ENCODE measurements at places on chromosomes 7 and 10.

DNA sequence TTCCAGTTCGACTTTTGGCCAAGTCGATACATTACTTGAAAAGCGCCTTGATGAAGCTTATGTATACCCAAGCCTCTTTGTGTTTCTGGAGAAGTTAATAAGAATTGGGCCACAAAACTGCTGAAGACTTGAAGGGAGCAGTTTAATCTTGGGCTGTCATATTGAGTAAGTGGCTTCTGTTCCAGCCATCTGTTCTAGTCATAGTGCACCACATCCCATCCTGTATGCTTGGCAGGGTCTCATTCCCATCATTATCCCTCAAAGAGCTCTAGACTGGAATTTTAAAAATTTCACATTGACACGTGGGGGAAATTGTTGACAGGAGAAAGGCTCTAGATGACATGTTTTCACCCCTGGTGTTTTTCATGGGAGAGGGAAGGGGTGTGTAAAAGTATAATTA, 196.6 kb upstream of the PLPP4 start:
- no peak for DNase-seq

- no peak for DNase-seq
Measured at GRCh38 chr7:149568218-149568617, 70.6 kb upstream of the ZNF746 start.

DNA sequence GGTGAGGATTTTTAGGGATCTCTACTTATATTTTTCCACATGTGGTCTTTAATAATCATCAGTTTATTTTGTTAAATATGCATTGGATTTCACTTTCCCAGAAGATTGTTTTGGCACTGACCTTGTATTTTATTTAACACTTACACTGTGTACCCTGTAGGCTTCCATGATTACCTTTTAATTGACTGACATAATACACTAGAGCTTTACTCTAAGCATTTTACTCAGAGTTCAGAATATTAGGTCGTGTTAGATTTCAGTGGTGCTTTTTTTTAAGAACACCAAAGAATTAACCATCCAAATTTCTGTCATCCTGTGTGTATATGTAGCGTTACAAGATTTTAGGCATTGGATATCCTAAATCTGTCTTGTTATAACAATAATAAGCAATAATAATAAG, 23.1 kb downstream of the CASD1 start:
- no peak for DNase-seq

DNA sequence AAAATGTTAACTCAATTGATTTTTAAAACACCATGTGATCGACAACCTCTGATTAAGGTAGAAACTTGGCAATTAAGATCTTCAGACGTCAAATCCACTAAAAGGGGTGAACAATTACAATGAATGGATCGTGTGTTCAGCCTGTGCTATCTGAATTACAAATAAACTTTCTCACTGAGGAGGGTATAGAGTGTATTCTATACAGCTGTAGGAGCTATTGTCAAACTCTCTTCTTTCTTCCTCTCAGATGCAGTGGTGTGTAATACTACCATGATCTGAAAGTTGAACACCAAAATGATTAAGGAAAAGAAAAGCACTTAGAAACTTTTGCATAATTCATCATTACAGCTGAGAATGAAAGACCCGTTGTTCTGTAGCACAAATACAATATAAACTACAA, 32.2 kb upstream of the MACC1 start:
- DNase-seq = no peak

GRCh38 chr10:33674491-33674890, 340.0 kb upstream of the NRP1 start:
- DNase-seq = no peak

GRCh38 chr10:89651916-89652573, 7.0 kb upstream of the PANK1 start:
- DNase-seq = no peak

- no peak for DNase-seq
Measured at GRCh38 chr7:19305698-19306097, 160.5 kb upstream of the FERD3L start.

- no peak for DNase-seq
Measured at GRCh38 chr7:105853931-105854419, 22.4 kb downstream of the ATXN7L1 start.

DNA sequence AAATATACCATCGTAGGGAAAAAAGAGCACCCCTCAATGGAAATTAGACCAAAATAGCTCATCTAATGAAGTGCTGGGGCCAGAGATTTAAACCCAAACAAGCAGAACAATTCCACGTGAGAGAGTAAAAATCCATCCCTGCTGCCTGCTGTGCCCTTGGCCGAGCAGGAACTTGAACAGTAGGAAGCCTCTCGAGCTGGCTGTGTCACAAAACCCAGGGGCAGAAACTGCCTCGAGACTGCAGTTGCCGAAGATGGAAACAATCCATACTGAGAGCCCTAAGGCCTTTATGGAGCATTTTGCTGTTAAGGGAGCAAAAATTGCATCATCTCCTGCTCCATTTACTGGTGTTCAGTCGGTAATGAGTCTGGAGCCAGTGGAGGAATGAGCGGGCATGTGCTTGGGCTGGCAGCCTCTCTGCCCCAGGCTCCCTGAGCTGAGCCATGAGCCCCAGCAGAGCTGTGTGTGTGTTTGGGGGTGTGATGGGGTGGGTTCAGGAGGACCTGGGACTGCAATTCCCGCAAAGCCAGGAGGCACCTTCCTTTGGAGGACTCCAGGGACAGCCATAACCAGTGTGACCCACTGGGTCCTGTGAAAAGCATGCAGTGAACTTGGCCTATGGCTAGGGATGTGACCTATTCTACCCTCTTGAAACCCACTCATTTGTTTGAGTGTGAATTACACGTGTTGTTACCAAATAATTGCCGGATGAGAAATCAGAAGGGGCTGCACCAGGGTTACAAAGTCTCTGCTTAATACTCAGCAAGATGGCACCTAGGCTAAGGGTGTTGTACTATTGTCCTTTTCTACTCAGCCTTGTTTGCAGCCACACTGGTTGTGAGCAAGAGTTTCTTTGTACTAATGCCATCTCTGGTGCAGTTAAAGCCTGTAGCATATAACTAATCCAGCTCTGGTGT, 58.3 kb downstream of the CDHR3 start:
- no peak for DNase-seq

DNA sequence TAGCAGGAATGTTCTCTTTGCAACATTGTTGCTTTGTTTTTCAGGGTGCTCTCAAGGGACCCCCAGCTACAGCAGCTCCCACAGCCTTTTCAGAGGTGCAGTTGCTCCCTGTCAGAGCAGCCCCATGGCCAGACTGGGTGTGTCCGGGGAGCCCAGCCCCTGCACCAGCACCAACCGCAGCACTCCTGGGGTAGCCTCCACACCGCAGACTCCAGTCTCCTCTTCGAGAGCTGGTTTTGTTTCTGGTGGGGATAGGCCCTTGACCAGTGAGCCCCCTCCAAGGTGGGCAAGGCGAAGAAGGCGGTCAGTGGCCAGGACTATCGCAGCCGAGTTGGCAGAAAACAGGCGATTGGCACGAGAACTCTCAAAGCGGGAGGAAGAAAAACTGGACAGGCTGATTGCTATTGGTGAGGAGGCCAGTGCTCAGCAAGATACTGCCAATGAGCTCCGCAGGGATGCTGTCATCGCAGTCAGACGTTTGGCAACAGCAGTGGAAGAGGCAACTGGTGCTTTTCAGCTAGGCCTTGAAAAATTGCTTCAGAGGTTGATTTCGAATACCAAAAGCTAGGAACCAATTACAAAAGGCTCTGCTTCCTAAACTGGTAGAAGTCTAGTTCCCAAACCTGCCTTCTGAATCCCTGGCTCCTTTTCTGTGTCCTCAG, 5.4 kb downstream of the HSPA14 start:
- no peak for DNase-seq

- DNase-seq = no peak
Measured at GRCh38 chr7:134365341-134366054, 48.8 kb upstream of the SLC35B4 start.

DNA sequence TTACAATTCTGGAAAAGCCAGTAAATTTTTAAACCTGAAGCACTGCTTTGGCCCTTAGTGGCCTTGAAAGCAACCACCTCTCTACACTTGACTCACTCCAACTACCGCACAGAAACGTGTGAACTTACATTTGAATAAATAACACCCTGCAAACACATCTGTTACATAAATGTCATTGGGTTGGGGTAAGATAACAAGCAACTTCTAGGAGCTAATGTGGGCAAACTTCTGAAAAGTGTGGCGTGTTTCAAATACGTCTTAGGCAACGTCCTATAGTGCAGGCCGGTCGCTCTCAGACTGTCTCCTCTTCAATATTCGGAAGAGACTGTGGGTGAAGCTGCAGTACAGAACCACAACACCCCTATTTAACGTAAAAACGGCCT, 474 bp downstream of the ORC5 start:
- DNase-seq = no peak

DNA sequence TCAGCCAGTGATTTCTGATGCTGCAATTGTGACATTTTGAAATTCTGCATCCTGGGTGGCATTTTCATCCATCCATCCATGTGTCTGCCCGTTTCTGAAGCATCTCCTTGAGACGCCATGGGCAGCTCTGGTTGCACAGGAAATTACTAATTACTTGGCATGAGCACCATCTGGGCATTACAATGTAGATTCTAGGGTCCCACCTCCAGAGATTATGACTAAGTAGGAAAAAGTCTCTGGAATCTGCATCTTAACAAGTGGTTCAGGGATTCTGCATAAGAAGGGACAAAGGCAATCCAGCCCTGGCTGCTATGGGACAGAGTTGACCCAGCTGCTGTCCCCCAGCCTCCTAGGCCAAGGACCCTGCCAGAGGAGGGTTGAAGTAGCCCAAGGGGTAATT, 65.3 kb downstream of the CUZD1 start:
- DNase-seq = no peak

GRCh38 chr7:130593033-130593432, 75.5 kb downstream of the COPG2 start:
- DNase-seq = no peak

DNA sequence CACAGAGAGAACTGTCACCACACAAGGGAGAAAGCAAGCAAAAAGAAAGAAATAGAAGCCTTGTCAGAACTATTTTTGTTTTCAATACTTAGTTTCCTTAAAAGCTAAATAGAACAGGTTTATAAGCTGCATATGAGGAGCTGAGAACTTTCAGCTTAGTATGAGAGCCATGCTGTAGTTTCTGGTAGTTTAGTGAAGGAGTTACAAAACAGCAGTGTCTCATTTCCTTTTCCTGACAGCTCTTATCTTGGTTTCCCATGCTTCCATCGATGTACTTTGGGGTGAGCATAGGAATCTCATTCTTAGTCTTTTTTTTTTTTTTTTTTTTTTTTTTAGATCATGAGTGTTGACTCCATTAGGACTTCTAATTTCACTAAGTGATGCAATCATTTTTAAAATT, 8.6 kb upstream of the CHRM2 start:
- no peak for DNase-seq

GRCh38 chr7:101258243-101258731, 13.4 kb upstream of the FIS1 start:
- DNase-seq = no peak

GRCh38 chr10:68133523-68133922, 24.2 kb downstream of the MYPN start:
- DNase-seq = no peak

DNA sequence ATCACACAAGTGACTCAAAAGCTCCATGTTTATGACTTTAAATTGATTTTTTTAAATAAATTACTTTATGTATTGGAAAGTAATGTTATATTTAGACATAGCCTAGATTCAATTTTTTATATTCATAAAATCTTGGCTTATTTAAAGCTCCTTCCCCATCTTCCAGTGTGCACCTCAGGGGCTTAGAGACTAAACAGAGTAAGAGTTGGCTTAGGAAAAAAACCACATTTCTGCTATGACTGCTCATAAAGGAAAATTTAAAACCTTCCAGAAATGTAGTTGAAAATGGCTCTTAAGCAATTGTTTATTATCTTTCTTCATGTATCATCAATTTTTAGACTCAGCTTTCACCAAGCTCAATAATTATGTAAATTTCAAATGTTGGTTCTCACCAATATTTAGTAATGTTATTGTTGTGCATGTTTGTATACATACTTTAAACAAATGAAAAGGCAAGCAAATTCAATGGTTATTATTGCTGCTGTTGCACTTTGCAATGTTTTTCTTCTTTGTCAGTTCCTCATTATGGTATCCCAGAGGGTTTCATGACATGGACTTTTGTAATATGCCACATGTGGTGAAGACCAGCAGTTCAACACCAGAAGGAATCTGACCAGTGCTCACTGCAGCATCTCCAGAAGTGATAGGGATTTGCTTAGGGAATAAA, 700.1 kb upstream of the ANKRD30A start:
- no peak for DNase-seq

DNA sequence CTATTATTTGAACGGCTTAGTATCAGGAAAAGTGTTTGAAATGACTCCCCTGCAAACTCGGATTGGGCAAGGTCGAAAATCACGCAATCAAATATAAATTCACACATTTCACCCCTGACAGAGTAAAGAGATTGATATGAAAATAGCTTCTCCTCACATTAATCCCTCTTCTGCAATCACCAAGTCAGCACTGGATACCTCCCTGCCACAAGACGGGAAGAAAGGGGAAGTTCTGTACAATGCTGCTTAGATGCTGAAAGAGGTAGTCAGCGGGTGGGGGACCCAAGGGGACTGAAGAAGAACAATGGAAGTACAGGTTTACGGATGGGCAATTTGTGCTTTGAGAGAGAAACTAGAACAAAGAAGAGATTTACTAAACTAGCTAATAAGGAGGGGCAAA, 72.0 kb upstream of the ANK3 start:
- DNase-seq = no peak

DNA sequence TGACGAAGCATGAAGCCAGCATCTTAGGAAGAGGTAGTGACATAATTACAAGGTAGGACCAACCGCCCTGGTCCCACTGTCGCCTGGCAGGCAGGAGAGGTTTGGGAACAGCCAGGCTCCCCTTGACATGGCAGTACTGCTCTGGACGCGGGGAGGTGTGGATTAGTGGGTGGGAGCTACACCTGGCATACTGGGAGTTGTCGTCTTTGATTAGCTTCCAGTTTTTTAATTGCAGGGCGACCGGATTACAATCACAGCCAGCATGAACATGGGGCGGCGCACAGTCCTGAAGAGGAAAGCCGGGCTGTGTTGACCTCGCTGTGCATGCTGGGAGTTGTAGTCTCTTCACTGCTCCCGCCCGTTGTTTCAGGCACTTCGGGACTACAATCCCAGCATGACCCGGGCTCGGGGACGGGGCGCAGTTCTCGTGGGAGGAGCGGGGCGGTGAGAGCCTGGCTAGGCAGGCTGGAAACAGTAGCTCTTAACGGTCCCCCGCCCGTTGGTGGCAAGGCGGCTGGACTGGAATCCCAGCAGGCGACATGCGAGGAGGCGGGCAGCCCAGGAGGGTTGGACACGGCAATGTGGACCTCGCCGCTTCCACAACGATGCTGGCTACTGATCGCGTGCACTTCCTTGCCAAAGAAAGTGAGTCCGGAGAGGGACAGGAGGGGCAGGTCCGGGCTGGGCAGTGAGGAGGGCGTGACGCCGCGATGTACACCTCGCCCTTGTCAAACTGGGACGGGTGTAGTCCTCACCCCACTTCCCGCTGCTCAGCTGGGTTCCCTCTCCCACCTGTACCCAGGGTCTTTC, 98.0 kb upstream of the ZNF722 start:
- DNase-seq = no peak

DNA sequence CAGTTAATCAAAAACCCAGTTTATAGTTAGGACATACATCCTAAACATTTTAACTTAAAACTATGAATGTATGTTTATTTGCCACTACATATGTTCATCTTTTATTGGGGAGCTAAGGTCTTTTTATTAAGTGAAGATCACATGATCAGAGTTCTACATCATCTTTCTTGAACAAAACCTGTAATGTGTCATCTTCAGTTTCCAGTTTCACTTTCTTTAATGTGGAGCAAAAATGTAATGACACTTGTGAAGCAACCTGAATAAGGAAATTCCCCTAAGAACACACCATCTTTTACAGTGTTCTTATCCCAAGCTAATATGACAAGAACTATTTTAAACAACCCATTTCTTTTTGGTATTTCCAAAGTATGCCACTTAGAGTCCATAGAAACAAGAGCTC, 166.7 kb upstream of the BET1 start:
- no peak for DNase-seq

Data from HAP-1 (cell line).